ENCODE measurements at places on chromosomes 13 and 19.

DNA sequence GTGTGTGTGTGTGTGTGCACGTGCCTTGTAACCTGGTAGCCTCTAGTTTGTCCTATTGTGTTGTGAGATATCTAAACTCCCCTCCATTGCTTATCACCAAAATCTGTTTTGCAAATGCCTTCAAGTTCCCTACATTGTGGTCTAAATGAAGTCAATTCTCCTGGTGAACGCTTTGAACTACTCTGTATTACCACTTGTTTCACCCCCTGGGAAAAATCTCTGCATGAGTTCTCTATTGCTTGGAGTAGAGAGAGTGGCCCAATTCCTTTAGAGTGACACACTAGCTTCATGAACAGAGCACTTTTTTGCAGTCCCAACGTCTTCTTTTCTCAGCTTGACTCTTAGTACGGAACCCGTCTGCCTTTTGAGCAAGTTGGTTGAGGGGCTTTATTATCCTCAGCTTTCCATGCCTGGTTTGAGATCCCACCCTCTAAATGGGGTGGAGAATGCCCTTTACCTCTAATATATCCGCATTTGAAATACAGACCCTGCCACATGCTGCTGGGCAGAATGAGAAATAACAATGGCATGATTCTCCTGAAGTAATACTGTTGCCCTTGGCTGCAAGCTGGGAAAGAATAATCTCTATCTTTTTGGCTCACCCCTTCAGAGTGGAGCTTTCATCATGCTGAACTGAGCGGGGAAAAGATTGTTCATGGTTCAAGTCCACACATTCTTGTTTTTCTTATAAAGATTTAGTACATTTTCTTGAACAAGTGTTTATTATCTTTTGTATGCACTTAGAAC lies 2545.3 kb downstream of the PCDH9 start:
- no peak for DNase-seq

- DNase-seq: no peak
Observed at GRCh38 chr13:22801402-22802003, 379.3 kb upstream of the SGCG start.

DNA sequence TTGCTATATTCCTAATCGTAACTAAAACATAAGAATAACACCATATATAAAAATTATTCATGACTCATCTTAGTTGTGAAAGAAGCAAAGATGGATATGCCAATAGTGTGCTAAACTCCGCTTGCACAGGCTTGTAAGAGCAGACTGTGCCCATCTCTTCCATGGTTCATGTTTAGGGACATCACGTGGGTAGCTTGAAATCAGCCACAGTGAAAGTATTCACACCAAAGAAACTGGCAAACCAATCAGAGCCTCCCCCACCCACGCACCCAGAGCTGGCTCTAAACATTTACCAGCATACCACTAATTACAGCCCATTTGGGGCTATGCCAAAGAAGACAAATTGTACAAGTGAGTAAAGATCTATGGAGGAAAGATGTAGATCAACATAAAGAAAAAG lies 147.5 kb downstream of the DIAPH3 start:
- no peak for DNase-seq

DNA sequence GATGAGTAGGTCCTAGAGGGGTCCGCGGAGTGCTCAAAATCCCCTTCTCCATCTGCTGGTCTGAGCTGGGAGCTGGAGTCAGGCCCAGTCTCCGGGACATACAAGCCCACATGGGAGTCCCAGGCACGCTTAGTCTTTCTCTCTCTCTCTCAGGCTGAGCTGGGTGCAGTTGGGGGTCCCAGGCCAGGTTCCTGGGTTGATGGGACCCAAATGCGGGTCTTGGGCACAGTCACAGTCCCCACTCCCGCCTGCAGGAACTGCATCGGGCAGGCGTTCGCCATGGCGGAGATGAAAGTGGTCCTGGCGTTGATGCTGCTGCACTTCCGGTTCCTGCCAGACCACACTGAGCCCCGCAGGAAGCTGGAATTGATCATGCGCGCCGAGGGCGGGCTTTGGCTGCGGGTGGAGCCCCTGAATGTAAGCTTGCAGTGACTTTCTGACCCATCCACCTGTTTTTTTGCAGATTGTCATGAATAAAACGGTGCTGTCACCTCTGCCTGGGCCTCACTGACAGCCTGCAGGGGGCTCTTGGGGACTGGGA lies 23.8 kb downstream of the CYP4F12 start:
- DNase-seq: no peak

DNA sequence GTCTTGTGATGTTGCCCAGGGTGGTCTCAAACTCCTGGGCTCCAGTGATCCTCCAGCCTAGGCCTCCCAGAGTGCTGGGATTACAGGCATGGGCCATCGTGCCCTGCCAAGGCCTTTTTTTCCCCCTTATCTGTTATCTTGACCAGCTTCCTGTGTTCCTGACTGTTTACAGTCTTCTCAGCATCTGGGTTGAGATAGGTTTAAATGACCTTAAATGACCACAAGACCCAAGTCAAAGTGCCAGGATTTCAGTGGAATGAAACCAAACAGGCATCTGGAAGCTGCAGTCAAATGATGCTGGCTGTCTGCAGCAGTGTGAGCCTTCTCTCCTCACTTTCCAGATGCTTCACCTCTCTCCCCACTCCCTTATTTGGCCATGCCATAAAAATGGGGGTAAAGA lies 114.2 kb upstream of the CLDN10 start:
- no peak for DNase-seq

GRCh38 chr19:41159881-41160280 lies 33.1 kb upstream of the CYP2S1 start:
- DNase-seq: no peak

- no peak for DNase-seq
Observed at GRCh38 chr19:27828829-27829228, 1384.1 kb downstream of the UQCRFS1 start.

Data from psoas muscle (tissue), 8 donors.